Bronchus fibroblast of lung (primary cell): ENCODE measurements at places on chromosomes 12 and 14. TPM values are rescaled to one million over a fixed set of nuclear protein-coding genes. Genes with fewer than 3 reads are reported as not detected.

KRT75 gene
- not detected in 2 replicates for total RNA-seq

NFATC4 gene
- 25.4 and 28.4 TPM in 2 replicates for total RNA-seq

ARHGAP9 gene
- total RNA-seq, result not detected in 2 replicates

NINJ2 gene
- total RNA-seq, result 0.17 TPM in 1 of 2 replicates, not detected in the other

TAMALIN gene
- 6.1 and 6.2 TPM in 2 replicates for total RNA-seq

CAPZA3 gene
- not detected in 2 replicates for total RNA-seq

ACTN1 gene
- total RNA-seq, result 311 and 333 TPM in 2 replicates

FAM186B gene
- under 0.01 and 0.34 TPM in 2 replicates for total RNA-seq

PLEKHG7 gene
- total RNA-seq, result not detected in 2 replicates
